Small intestine (tissue), 16 donors: ENCODE measurements at places on chromosomes 4 and X.

GRCh38 chr4:40283413-40283812 lies 51.7 kb upstream of the CHRNA9 start:
- no peak for DNase-seq

DNA sequence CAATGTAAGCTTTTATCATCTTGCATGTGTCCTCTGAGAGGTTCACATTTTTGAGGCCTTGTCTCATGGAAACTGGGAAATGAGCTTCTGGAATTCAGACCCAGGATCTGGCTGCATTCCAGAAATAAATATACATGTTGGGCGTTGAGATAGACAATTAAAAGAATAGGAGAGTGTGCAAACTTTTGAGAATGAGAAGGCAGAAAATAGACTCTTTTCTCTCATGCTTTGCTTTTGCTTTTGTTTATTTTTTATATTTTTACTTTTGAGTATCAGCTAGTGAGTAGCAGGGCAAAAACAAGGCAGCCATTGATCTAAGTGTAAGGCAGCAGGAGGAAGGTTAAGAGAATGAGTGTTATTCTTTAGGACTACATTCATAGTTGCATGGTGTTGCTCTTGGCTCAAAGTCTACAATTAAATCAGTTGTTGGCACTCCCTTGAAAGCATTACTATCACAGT lies 12.4 kb downstream of the SHROOM3 start:
- DNase-seq = no peak

- DNase-seq = no peak
Observed at GRCh38 chrX:39757971-39758370, 339.8 kb downstream of the BCOR start.

- DNase-seq = no peak
Observed at GRCh38 chr4:135508006-135508714, 1306.6 kb upstream of the PABPC4L start.

DNA sequence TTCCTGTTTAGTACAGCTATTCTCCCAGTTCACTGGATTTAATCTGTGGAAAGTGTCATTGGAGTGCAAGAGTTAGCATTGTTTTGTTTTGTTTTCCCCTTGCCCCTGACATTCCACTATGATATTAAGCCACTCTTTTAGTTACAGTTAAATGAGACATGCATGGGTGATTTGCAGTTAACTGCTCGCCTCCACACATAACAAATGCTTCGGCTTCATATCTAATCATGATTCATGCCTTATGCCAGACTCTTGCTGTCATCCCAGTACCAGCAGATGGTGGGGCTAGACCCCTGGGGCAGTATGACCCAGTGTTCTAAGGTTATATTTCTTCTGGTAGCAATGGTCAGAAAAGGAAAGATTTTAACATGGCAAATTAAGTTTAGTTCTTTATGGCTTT lies 80.1 kb downstream of the RAP1GDS1 start:
- DNase-seq = no peak

GRCh38 chrX:13396924-13397323 lies 77.1 kb upstream of the ATXN3L start:
- no peak for DNase-seq

- DNase-seq = no peak
Observed at GRCh38 chrX:72169008-72169728, 12.4 kb upstream of the PIN4 start.

DNA sequence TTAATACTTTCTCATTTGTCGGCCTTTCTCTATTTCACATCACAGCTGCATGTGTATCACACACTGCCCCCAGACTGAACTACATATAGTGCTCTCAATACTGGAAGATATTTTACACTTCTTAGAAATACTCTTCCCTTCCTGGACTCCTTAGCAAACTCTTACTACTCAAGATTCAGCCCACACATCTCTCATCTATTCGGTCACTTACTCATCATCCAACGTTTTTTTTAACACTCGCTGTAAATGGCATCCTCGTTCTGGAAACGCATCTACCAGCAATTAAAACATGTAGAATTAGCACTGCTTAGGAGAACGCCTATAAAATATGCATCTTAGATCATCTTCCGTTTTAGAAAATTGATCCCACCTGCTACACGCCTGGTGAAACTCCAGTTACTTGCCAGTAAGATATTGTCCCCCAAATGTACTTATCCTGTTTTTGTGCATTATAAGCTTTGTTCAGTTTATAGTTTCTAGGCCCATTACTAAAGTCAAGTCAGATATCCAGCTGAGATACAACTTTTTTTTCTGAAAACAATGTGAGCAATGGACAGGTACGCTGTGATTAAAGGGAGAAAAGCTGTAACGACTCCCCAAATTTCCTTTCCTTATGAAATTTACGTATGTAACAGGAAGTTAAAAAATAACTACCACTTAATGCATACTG lies 1.0 kb downstream of the LRP2BP start:
- peak; percentile 5 for DNase-seq

- no peak for DNase-seq
Observed at GRCh38 chrX:97446298-97446882, 562.7 kb downstream of the RPA4 start.

DNA sequence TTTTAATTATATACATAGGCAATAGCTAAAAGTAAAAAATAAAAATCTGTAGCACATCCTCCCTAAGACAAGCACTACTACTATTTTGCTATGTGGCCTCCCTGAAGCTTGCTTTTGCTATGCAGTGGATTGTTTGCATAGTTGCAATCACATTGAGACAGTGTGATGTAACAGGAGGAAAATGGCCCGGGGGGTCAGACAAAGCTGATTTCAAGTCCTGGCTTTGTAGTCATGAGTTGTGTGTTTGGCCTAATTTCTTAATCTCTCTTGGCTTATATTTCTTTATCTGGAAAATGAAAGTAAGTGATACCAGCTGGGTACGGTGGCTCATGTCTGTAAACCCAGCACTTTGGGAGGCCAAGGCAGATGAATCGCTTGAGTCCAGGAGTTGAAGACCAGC lies 166.6 kb downstream of the LHFPL1 start:
- DNase-seq = no peak

GRCh38 chrX:9528498-9528897 lies 63.6 kb downstream of the TBL1X start:
- no peak for DNase-seq

DNA sequence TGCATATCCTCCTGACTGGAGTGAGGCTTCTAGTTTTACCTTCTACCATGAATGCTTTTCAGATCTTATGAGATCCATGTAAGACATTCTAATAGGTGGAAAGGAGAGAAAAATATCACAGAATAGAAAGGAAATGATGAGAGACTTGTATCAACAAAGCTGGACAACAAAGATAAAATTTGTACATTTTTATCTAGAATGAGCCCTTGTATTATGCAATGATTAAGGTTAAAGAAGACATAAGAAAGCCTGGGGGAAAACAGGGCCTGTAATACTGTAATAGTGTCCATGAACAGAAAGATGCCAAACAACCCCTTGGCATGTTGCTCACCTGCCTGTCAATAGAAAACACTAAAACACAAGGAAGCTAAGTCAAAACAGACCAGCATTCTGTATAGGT lies 44.2 kb upstream of the SCRG1 start:
- no peak for DNase-seq

DNA sequence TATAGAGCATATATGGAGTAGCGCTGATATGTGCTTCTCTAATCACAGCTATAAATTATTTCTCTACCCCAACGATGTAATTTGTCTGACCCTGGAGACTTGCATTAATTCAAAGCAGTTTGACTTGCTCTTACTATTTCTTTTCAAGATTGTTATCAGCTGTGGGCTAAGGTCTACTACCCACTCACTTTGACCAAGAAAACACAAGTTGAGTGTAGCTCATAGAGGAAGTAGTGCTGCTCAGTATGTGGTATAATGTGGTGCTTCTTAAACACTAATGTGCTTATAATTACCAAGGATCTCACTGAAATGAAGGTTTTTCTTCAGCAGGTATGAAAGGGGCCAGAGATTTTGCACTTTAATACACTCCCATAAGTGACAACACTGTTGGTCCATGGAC lies 70.1 kb downstream of the INPP4B start:
- DNase-seq = no peak

DNA sequence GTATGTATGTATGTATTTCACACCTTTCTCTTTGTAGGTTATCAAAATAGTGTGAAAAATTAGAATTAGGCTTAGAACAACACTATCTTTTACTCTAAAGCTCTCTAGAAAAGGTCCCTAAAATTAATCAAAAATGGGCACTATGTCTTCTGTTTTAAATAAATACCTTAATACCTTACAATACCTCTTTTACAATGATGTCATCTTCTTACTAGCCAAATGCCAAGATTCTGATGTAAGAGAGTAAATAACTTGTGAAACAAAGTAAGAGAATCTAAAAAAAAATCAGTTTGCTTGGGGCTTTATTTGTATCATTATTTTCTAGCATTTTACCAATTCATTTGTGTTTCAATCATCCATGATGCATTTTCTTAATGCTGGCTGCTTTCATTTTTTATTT lies 402.2 kb upstream of the MAGEB2 start:
- no peak for DNase-seq

GRCh38 chrX:25537699-25538098 lies 521.9 kb upstream of the ARX start:
- no peak for DNase-seq

GRCh38 chr4:14434483-14434882 lies 567.8 kb upstream of the CPEB2 start:
- no peak for DNase-seq

- no peak for DNase-seq
Observed at GRCh38 chrX:71989768-71990426, 79.3 kb downstream of the NHSL2 start.

- no peak for DNase-seq
Observed at GRCh38 chr4:142112451-142112850, 476.1 kb downstream of the IL15 start.

- DNase-seq = peak; percentile 14
Observed at GRCh38 chrX:108736509-108737479, at the start of gene IRS4. Gene IRS4 (minus strand): TSS chrX:108736563.

GRCh38 chr4:92406488-92406887 lies 102.7 kb downstream of the GRID2 start:
- no peak for DNase-seq

DNA sequence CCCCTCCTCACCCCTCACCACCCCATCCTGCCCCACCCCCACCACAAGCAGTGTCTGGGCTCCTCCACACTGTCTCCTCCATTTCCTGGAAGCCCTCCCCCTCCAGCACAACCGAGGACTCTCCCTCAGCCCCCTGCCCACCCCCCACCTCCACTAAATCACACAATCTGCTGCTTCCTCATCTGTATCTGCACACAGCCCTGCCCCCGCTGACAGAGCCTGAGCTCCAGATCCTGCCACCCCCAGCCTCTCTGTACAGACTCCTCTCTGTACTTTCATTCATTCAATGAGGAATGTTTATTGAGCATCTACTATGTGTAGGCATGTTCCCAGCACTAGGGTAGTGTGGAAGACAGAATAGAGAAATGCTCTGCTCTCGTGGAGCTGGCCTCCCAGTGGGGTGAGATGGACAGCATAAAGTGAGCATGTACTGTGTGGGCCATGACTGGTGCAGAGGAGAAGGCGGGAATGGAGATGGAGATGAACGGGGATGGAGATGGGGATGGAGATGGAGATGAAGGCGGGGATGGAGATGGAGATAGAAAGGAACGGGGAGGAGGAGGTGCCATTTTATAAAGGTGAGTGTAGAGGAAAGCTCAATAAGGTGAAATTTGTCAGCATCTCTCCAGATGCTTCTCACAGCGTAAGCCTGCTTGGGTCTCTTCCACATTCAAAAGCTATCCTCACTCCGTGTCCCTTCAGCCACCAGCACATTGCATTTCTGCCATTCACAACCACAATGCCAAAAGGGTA lies 2.5 kb upstream of the PPP2R2C start:
- DNase-seq = no peak

DNA sequence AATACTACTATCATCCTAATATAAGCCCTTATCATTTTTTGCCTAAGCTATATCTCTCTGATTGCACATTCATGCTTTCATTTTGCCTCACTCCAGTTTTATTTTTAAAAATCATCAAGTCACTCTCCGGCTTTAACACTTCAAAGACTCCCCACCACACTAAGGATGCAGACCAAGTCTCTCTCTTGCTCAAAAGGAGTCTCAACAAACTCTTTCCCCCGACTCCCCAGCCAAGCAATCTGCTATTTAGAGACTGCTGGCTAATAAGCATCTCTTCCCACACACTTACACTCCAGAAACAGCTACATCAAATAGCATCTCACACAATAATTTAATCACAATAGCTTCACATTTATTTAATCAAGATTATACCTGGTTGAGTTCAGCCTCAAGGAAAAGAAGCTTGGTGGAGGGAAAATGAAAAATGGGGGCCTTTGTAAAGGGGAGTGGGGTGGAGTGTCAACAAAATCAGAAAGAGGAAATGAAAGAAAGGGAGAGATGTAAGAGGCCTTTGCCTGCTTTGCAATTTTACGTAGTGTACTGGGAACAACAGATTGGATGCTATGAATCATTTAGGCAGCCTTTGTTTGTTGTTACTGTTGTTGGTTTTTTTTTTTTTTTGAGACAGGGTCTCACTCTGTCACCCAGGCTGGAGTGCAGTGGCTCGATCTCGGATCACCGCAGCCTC lies 104.1 kb upstream of the MCF2 start:
- no peak for DNase-seq

DNA sequence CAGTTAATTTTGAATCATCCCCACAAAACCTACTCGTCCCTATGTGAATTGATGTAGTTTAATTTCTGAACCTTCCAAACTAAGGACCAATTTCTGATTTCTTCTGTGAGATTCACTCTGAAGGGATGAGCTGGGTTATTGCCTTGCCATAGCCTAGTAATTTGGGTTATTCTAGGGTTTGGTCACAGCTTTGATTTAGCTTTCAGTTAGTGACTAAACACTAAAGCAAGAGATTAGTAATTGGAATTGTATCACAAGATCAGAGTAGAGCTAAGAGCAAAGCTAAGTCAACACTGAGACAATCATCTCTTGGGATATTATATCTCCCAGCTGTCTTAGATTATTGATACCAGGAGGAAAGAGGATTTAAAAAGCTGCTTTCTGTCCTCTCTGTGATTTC lies 588.0 kb downstream of the CCSER1 start:
- no peak for DNase-seq

GRCh38 chrX:31124536-31124935 lies 52.7 kb upstream of the FTHL17 start:
- no peak for DNase-seq

- no peak for DNase-seq
Observed at GRCh38 chr4:113823291-113823659, 61.7 kb upstream of the CAMK2D start.

DNA sequence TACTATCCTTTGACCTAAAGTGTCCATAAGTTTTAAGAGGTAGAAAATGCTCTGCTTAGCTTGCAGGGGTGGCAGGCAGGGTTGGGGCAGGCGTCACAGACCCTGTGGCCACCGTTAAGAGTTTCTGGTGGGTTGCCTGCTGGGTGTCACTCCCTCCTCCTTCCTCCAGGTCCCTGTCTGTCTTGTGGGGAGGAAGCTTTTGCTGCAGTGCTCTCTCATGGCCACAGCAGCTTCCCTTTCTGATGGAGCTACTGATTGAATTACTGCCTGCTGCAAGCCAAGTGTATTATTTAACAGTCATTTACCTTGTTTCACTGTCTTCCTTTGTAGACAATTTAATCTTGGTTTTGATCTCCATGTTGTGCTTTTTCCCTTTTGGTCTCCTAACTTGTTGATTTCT lies 384.6 kb downstream of the IDS start:
- no peak for DNase-seq

GRCh38 chrX:10755439-10756334 lies 135.3 kb upstream of the MID1 start:
- no peak for DNase-seq
